ENCODE measurements at places on chromosomes 11 and 22.

- DNase-seq: no peak
Measured at GRCh38 chr22:24954114-24954463, 1.6 kb downstream of the KIAA1671 start.

- no peak for DNase-seq
Measured at GRCh38 chr11:86938900-86939880, 16.0 kb downstream of the FZD4 start.

GRCh38 chr11:112132737-112133136 lies 31.2 kb downstream of the IL18 start:
- no peak for DNase-seq

- no peak for DNase-seq
Measured at GRCh38 chr11:61575886-61576861, 4.7 kb downstream of the SYT7 start.

DNA sequence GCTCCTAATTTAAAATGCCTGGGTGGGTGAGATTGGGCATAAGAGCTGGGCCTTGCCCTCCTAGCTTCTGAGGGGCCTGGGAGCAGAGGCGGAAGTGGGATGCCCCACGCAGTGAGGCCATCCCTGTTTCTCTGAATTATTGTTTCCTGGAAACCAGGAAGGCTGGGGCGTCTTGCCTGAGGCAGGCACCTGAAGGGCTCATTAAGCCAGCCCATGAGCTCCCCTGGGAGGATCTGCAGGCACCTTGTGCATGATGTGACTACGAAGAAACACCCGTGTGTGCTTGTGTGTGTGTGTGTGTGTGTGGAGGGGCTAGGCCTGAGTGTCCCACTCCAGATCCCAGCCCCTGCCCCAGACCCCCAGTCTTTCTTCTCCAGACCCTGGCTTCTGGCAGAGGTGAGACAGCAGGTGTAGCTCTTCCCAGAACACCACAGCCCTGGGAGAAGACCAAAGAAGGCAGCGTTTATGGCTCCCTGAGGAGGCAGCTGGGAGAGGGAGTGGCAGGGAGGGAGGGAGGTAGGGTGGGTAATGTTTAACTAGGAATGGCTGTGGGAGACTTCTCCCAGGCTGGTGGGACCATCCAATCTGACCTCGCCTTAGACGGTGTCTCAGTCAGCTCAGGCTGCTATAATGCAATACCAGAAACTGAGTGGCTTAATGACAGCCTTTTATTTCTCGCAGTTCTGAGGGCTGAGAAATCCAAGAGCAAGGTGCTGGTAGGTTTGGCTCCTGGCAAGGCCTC lies 2.1 kb upstream of the BATF2 start:
- no peak for DNase-seq

GRCh38 chr11:117823294-117823945 lies 1.1 kb downstream of the FXYD2 start:
- DNase-seq: no peak

DNA sequence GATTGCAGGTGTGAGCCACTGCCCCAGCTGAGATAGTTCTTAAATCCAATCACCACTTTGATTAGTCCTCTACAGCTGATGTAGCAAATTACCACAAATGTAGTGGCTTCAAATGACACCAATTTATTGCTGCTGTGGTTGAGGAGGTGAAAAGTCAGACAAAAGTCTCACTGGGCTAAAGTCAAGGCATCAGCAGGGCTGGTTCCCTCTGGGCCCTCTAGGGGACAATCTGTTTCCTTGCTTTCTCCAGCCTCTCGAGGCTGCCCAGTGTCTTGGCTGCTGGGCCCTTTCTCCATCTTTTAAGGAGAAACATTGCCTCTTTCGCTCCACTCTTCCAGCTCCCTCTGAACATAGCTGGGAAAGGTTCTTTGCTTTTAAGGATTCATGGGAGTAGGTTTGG lies 50.5 kb upstream of the SHANK2 start:
- no peak for DNase-seq

DNA sequence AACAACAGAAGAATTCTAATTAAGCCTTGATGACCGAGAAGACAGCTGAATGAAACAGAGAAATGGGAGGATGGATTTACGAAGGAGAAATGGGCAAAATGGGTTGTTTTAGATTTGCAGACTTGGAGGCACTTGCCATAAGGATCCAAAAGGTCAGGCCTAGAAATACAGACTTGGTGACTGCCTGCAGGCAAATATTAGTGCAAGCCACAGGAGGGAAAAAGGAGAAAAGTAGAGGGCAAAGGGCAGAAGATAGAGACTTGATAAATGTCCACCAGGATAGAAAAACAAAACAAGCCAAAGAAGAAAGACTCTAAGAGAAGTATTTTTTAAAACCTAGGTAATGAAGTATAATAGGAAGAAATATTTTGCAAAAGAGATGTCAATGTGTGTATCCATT lies 13.1 kb downstream of the CCDC34 start:
- no peak for DNase-seq

- DNase-seq: no peak
Measured at GRCh38 chr11:99781074-99781473, 760.3 kb downstream of the CNTN5 start.

- DNase-seq: no peak
Measured at GRCh38 chr11:78190374-78190773, 1.7 kb downstream of the USP35 start.

DNA sequence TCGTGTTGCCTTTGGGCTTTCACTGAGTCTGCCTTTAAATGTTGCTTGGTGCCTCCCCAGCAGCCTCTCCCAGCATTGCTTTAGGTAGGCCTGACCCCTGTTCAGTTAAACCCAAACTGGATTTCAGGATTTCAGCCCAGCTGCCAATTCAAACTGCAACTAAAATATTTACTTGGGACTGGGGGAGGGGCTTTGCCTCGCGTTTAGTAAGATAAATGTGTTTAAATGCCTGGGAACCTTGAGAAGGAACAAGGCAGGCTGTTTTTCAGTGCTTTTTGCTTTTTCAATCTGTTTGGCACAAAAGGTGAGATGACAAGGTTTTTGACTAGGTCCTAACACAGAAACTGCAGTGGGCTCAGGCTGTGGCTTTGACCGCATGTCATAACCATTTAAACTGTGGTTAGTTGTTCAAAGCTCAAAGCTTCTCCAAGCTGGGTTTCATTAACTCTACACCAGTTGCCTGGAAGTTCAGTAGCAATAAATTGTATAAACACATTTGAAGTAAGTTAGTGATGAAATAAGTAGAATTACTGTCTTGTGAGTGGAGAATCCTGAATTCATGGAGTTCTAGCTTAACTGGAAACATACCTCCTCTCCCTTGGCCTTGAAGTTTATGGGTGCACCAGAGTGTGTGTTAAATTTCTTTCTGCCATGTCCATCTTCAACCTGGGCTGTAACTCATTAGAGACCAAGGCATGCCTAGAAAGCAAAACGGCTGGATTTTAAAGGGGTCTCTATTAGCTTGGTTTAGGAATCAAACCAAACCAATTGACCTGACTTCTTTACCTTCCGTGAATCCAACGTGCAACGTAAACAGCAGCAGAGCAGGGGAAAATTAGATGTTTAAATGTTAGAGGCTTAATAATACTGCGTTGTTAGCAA lies 3.6 kb downstream of the PKNOX2 start:
- no peak for DNase-seq

DNA sequence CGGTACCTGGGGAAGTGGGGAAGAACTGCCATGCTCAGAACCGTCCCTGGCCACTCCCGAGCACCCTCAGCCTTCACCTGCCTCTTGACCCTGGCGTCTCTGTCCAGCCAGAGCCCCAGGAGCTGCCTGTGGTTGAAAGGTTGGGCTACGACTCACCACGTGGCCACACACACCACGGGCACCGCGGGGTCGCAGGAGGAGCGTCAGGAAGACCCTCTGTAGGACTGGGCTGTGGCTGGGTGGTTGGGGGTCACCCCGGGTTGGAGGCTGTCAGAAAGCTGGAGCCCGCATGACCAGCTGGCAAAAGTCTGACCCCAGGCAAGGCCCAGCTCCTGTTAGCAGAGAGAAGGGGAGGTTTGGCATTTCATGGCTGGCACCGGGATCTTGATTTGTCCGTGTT lies 11.5 kb downstream of the KRTAP5-5 start:
- DNase-seq: no peak

- no peak for DNase-seq
Measured at GRCh38 chr11:110985547-110985946, 260.0 kb upstream of the POU2AF2 start.

- DNase-seq: peak; percentile 13
Measured at GRCh38 chr11:66510271-66510989, at the start of gene BBS1. Gene BBS1, plus strand, starts transcription at chr11:66510635. Its CDS starts 25 bp downstream, at chr11:66510660.

DNA sequence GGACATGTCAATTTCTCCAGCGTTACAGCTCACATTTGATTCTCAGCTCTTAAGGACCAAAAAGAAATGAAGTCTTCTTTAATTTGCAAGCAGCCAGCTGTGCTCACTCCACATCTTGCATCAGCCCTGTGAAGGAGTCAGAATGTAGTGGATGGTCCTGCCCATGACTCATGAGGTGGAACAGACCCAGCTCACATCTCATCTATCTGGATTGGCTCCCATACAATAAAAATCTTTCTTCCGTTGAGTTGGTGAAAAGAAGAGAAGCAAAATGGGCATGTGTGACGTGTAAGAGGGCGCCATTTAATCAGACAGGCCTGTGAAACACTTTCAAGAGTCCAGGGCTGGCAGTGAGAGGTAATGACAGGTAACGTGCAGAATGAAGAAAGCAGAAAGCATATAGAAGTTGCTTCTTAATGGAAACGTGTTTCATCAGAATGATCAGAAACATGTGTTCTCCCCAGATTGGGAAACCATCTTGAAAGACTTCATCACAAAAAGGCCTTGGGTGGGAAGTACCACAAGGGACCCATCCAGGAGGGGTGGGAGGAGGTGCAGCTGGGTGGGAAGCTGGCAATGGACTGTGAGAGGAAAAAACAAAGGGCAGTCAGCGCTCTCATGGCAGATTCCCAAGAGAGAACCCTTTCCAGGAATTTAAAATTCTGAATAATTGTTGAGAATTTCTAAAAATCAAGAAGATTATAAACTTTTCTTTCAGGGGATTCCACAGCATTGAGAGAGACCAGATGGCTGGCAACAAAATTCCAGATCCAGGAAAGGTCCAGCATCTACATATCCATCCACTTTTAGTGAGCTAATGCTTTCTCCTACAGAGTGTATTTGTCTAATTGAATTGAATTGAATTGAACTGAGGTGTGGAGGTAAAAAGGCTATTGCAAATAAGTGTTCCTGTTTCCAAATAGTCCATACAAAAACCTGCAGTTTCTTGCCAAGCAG lies 57.0 kb downstream of the ETS1 start:
- DNase-seq: no peak

- DNase-seq: peak; percentile 33
Measured at GRCh38 chr11:35082321-35083180, 56.4 kb upstream of the CD44 start.

GRCh38 chr11:127130321-127130720 lies 129.8 kb upstream of the KIRREL3 start:
- no peak for DNase-seq

GRCh38 chr11:70952191-70952590 lies 300.2 kb downstream of the SHANK2 start:
- no peak for DNase-seq

GRCh38 chr11:119976805-119977560 lies 160.9 kb downstream of the TRIM29 start:
- no peak for DNase-seq

DNA sequence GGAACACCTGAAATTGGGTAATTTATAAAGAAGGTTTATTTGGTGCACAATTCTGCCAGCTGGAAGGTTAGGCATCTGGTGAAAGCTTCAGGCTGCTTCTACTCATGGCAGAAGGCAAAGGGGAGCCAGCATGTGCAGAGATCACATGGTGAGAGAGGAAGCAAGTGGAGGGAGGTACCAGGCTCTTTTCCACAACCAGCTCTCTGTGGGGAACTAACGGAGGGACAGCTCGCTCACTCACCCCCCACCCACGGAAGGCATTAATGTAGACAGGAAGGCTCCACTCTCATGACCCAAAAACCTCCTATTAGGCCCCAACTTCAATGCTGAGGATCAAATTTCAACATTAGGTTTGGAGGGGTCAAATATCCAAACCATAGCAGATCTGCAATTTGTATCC lies 75.6 kb upstream of the ARHGAP32 start:
- no peak for DNase-seq

GRCh38 chr11:105799728-105800462 lies 190.0 kb downstream of the GRIA4 start:
- DNase-seq: no peak

GRCh38 chr11:119844808-119845207 lies 115.8 kb upstream of the NECTIN1 start:
- no peak for DNase-seq

DNA sequence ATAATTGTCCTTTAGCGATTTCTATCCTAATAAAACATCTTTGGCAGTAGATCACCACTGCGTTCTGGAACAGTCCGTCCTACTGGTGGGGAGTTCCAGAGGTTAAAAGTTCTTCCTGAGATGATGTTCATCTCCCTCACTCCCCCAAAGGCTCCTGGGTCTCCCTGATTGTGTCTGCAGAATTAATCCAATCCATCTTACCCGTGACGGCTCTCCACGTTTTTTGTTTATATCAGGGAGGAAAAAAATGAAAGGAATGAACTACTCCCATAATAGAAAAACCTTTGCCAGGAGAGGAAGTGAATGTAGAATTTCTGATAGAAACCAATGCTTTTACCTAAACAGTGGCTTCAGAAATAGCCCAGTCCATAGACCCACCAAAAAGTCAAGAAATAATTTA lies 81.6 kb downstream of the LARGE1 start:
- DNase-seq: no peak

DNA sequence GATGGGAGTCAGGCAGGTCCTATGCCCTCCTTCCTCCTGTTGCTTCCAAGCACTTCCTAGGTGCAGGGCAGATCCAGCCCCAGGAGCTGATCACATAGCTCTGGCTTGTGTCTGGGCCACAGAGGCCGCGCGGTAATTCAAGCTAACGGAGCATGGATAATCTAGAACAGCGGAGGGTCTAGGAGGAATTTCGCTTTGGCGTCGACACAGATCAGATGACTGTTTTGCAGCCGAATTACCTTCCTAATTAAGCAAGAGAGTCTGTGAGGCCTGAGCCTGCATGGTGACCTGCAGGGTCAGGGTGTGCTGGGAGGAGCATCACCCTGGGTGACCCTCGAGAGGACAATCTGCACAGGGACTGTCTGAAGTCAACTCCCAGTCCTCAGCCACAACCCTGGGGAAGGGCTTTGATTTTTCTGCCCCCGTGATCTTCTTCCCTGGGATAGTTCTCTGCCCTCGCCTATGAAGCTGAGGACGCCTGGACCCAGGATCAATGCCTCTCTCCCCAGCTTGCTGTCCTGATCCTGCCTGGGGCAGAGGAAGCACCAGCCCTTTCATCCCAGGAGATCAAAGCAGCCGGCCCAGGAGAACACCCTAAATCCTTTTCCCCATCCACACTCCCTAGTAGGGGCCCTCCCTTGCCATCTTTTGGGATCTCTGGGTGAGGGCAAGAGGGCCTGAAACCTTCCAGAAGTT lies 11.0 kb downstream of the NECTIN1 start:
- DNase-seq: no peak

GRCh38 chr11:109961261-109961660 lies 131.9 kb upstream of the ZC3H12C start:
- no peak for DNase-seq

DNA sequence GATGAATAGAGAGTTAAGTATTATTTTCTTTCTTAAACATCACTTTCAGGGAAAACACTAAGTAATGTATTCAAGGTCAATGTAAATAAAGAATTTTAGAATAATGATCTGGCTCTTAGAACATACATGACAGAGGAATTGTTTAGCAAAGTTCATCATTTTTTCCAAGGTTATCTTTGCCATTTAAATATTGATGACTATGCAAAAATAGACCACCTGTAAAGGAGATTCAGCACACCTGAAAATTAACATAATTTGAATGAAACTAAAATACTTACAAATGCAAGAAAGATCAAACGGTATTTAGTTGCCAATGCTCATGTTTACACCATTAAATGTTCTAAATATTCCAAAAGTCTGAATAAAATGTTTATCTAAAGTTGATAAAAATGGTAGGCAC lies 782.6 kb upstream of the CHORDC1 start:
- no peak for DNase-seq

- DNase-seq: no peak
Measured at GRCh38 chr11:36817336-36817965, 219.4 kb upstream of the RAG2 start.

All from esophagus squamous epithelium (tissue), 5 donors.